ENCODE measurements at places on chromosomes 3 and 15.

DNA sequence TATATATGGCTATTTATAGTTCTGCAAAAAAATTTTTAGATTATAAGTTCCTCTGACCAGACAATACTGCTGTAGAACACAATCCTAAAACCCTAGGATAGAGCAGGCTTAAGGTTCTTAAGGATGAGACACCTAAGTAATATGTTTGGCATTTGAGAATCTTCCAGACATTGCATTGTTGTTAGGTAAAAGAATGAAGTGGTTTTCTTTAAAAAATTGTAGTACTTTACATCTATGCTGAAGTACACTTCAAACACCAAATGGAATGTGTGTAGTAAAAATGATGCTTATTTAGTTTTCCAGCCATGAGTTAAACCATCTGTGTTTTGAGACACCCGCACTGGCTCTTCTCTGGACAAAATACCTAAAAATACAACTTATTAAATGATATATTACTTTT is 857.7 kb downstream of the OTOL1 start:
- no peak for DNase-seq

DNA sequence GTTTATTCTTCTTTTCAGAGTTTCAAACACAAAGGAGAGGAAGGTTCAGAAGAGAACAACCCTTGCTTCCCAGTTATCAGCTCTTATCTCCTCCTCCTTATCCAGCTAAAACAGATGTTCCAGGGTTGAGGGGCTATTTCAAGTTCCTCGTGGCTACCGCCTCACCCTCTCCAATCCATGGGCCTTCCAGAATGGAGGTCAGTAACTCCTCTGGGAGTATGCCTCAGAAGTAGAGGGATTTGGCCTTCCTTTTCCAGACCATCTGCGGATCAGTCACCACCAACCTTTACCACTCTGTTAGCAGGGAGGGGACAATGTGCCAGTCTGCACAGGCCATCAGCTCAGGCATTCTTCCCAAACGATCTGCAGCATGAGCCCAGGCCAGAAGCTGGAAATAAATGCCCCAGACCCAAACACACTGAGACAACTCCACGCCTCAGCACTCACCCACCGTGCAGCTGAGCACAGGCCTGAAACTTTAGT is 14.8 kb downstream of the HTR3C start:
- DNase-seq = no peak

GRCh38 chr3:99838755-99839154 is 21.1 kb downstream of the CMSS1 start:
- no peak for DNase-seq

DNA sequence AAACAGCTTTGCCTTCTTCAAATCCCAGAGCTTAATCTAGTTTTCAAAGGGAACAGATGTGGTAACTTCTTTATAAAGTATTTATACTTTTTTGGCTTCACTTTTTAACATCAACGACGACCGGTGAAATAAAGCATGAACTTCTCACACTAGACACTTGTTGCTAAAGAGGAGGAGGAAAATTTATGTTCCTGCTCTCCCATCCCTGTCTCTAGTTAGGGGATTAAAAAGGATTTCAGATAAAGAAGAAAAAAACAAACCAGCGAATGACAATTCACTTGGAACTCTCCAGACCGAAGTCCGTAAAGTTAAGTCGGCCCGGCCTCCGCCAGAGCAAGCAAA is 672 bp downstream of the NEDD4 start:
- DNase-seq = peak; percentile 9

GRCh38 chr15:65318870-65319356 is 14.4 kb downstream of the RNU5B-1 start:
- peak; percentile 62 for DNase-seq

- DNase-seq = no peak
Observed at GRCh38 chr3:138036572-138036971, 26.6 kb downstream of the CLDN18 start.

DNA sequence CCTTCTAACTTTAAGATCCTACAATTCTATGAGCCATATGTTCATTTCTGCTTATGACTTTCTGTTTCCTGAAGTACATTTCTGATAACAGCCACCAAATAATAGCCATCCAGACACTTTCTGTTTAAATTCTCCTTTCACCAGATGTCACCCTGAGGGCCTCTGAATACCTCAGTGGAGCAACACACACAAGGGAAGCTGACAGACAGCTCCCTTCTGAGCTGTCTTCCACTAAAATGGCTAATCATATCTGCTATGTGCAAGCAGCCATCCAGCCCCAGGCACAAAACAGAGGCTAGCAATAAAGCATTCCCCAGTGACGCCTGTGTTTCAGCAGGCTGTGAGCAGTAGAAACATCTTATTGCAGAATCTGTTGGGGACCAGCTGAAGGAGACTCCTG is 666.6 kb upstream of the UBE2E2 start:
- DNase-seq = no peak

DNA sequence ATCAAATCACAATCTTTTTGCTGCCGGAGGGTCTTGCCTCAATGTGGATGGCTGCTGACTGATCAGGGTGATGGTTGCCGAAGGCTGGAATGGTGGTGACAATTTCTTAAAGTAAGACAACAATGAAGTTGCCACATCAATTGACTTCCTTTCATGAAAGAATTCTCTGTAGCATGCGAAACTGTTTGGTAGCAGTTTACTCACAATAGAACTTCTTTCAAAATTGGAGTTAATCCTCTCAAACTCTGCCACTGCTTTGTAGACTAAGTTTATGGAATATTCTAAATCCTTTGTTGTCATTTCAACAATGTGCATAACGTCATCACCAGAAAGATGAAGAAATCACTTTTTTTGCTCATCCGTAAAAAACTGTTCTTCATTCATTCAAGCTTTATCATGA is 65.8 kb downstream of the B3GNT5 start:
- no peak for DNase-seq

DNA sequence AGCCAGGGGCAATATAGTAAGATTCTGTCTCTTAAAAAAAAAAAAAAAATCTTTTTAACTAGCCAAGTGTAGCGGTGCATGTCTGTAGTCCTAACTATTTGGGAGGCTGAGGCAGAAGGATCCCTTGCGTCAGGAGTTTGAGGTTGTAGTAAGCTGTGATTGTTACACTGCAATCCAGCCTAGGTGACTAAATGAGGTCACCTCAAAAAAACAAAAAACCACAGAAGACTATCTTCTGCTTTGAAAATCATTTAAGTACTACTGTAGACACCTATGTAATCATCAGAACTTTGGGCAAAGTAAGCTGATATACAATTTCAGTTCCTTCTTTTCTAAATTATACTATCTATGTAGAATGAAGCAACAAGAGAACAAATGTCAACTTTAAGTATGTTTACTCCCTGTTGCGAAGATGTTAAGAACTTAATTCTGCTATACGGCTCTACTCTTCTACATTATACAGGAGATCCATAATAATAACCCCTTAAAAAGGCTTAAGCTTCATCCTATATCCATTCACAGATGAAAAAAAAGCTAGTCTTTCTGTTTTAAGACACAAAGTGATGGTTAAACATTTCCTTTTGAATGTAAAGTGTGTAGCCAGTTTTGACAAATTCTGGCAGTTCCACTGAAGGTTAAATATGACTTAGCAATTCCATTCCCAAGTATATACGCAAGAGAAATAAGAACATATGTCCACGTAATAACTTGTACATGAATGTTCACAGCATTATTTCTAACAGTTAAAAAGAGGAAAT is 15.2 kb downstream of the DAZL start:
- no peak for DNase-seq

GRCh38 chr3:15488002-15488401 is 33.5 kb downstream of the COLQ start:
- DNase-seq = no peak
